Activated CD8-positive, alpha-beta memory T cell treated with anti-CD3 and anti-CD28 coated beads, Interleukin-2, amount 50 U/mL, for 48 hours (primary cell): ENCODE measurements at places on chromosomes 13 and 19.

GRCh38 chr13:102870677-102871415 lies 25.0 kb downstream of the ERCC5 start:
- peak; percentile 72 for DNase-seq

GRCh38 chr19:45539459-45539858 lies 32.2 kb downstream of the VASP start:
- DNase-seq, result no peak

- no peak for DNase-seq
These were observed 17.9 kb downstream of the DNM2 start for GRCh38 chr19:10735741-10736140.

- no peak for DNase-seq
These were observed 290.7 kb downstream of the ATP8A2 start for GRCh38 chr13:25662516-25662915.

- DNase-seq, result no peak
These were observed 2.3 kb downstream of the IER2 start for GRCh38 chr19:13152356-13152973.

GRCh38 chr13:51435002-51435578 lies 17.7 kb downstream of the INTS6 start:
- no peak for DNase-seq

DNA sequence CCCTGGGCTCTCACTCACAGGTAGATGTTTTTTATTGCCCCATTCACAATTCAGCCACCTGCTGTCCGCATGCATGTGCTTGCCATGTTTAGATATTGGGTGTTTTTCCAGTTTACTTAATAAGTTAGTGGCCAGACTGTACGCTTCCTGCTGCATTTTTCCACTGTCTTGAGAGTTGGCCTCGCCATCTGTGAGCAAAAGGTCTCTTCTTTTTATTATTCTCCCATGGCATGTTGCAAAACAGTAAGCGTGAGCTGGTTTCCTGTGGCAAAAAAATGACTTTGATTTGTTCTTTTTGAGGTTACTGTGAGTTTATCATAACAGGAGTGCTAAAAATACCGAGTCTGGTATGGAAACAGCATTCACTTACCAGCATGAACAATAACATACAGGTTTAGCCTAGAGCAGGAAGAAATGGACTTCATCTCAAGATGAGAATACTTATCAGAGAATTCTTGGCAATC lies 46.0 kb downstream of the SAE1 start:
- DNase-seq, result no peak

- no peak for DNase-seq
These were observed 873.8 kb downstream of the SLITRK6 start for GRCh38 chr13:84925443-84925842.

- no peak for DNase-seq
These were observed 7.8 kb upstream of the TDRD12 start for GRCh38 chr19:32711747-32712146.

DNA sequence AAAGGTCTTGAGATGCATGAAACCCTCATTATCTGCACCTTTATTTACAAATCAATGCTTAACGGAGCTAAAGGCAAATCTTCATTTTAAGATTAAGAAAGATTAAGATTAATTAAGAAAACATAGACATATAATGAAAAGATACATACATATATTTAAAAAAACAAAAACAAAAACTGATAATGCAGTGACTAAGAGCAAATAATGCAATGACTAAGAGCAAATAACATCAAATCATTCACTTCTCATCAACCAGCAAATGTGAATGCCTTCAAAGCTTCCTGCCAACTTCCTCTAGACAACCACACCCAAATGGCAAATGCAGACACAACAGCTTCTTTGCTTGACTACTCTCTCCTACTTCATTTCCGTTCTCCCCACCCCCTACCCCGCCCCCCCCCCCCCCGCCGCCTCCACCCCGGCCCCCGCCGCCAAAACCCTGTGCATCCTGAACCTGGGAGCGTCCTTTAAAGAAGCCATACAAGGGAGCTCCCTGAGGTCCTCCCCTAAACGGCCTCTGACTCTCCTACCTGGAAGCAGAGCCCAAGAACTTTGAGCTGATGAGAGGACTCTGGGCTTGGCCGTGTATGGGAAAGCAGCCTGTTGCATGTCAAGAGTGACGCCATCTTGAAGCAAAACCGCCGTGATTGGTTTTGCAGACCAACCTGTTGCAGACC lies 24.5 kb downstream of the TEX101 start:
- no peak for DNase-seq

DNA sequence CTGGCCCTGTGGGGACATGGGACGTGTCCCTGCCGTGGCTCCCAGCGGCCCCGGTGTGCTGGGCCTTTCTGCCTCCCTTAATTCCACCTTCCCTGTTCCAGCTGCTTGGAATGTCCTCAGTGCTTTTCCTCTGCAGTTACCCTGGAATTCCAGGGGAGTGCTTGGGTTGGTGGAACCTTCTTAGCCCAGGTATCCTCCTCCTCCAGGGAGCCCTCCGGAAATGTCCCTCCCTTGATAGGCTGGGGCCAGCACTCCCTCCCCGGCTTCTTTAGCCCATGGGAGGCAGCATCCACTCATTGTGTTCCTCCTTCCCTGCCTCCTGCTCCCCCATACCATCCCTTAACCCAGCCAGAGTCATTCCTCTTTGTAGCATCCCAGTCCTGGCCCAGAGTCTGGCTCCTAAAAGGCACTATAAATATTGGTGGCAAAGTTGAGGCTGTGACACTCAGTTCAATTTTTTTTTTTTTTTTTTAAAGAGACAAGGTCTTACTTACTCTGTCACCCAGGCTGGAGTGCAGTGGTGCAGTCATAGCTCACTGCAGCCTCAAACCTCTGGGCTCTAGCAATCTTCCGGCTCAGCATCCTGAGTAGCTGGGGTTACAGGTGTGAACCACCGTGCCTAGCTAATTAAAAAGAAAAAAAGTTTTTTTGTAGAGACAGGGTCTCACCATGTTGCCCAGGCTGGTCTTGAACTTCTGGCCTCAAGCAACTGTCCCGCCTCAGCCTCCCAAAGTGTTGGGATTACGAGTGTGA lies 13.7 kb upstream of the SLC7A10 start:
- no peak for DNase-seq

DNA sequence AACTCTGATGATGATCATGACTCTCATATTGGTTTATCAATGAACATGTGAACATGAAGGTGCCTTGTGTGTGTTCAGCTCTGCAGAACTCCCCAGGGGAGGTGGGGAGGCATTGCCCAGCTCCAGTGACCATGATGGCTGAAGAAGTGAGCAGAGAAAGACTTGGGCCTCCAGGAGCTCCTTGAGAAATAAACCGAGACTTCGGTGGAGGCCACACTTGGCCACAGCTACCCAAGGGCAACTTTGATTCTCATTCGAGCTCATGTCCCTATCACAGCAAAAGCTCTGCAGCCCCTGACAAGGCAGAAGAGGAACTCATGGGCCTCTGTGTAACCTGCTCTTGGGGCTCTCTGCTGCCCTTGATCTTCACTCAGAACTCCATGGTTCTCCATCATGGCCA lies 44.1 kb upstream of the ZNF536 start:
- DNase-seq, result peak; percentile 3

DNA sequence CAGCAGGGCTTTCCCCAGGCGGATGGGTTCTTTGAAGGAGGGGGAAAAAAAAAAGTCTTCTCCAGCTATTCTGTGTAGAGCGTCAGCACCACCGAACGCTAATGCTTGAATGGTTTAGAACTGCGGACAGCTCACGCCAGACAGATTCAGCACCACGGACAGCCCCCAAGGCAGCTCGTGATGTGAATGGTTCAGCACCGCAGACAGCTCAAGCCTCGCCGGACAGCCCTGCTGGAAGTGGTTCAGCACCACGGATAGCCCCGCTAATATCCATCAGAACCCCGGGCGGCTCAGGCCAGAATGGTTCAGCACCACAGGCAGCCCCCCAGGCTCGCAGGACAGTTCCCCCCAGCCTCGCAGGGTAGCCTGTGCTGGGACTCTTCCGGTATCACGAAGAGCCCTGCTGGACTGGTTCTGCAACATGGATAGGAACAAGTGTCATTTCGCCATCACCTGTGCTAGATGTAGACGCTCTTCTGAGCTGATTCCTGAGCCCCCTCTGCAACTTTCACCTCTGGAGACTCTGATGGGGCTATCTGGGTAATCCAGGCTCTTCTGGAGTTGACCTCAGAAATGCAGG lies 4.9 kb upstream of the SMIM17 start:
- DNase-seq, result peak; percentile 61

DNA sequence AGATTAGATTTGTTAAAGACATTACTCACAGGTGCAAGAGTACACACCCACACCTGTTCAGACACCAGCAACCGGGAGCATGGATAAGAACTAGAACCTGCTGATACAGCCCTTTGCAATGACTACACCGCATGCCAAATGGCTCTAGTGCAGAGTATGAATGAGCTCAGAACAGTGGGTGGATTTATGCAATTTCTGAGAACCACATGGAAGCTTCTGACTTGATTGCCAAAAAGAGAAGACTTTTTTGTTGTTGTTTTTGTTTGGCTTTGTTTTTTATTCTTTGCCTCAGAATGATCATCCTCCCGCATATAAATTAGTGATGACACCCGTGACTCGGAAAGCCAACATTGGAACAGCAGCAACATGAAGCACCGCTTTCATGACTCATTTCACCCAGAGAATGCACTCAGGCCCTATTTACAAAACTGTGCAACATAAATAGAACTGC lies 77.4 kb upstream of the LRCH1 start:
- DNase-seq, result no peak

DNA sequence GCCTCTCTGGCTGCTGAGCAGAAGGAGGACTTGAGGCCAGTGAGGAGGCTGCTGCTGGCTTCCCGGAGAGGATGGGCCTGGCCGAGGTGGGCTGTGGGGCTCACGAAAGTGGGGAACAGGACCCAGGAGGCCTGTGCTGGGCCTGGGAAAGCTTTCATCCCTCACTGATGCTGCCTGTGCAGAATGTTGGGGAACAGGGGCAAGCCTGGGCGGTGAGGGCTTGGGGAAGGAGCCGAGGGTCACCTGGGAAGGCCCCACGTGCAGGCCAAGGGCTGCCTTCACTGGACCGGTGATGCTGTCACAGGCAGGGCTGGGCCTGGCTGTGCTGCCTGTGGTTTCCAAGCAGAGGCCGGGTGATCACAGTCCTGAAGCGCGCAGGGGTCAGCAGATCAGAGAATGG lies 9.4 kb downstream of the AP1M1 start:
- no peak for DNase-seq

DNA sequence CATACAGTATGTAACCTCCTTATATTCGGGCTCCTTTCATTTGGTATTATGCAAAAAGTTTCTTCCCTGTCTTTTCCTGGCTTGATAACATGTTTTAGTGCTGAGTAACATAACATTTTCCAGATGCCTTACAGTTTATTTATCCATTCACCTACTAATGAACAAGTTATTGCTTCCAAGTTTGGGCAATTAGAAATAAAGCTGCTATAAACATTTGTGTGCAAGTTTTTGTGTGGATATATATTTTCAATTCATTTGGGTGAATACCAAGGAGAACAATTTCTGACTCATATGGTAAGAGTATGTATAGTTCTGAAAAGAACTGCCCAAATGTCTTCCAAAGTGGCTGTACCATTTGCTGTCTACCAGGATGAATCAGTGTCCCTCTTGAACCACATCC lies 360.9 kb downstream of the PCDH17 start:
- DNase-seq, result no peak

DNA sequence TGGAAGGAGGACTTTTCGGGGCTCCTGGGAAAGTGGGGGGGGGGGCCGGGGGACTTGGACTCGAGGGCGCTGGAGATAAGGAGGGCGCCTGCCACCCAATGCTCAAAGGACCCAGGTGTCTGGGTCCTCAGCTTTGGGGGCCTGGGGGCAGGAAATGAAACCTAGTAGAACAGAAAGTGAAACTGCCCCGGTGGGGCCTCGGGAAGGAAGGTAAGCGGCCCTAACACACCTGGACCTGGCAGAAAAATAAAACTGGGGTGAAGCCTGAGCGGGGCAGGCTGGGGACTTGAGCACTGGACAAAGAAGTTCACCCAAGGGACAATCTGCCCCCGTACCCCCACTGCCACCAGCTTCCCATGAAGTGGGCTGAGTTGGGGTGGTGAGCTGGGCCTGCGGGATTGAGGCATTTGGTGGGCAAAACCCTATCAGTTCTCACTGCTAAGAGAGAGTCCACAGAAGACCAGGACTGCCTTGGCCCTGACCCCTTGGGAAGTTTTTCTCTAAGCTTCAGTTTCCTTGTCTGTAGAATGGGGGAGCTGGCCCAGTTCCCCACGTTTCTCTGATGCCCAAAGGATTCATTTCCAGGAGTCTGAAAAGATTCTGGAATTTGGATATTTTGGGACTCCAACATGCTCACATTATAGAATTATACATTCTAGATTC lies 2.3 kb downstream of the PRKD2 start:
- no peak for DNase-seq

GRCh38 chr19:9847087-9847671 lies 12.1 kb downstream of the PIN1 start:
- peak; percentile 75 for DNase-seq

DNA sequence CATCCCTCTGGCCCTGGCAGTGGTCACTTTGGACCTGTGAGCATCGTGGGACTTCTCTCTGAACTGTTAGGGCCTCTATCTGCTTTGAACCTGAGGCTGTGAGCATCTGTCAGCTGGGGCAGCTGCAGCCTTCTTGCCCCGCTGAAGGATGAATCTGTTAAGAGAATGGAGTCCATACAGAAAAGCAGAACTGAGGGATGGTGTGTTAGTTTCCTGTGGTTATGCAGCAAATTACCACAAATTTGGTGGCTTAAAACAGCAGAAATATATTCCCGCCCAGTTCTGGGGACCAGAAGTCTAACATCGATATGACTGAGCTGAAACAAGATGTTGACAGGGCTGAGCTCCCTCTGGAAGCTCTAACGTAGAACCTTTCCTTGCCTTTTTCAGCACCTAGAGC lies 1.6 kb upstream of the ZNF497 start:
- no peak for DNase-seq

GRCh38 chr13:20701461-20701860 lies 2.0 kb upstream of the IL17D start:
- DNase-seq, result no peak

- DNase-seq, result no peak
These were observed 93.2 kb downstream of the LHFPL6 start for GRCh38 chr13:39509616-39510315.
